H54 (cell line): ENCODE measurements at places on chromosomes 1 and 21.

- peak; percentile 20 for DNase-seq
These were observed 10.7 kb downstream of the PIGR start for GRCh38 chr1:206935491-206936067.

GRCh38 chr1:185603158-185603557, 131.0 kb upstream of the HMCN1 start:
- DNase-seq: no peak

- DNase-seq: no peak
These were observed 8.8 kb downstream of the NOL9 start for GRCh38 chr1:6545276-6546112.

- DNase-seq: no peak
These were observed 190.5 kb downstream of the GABPA start for GRCh38 chr21:25925064-25925800.

- no peak for DNase-seq
These were observed 46.8 kb downstream of the CHD5 start for GRCh38 chr1:6133146-6133895.

DNA sequence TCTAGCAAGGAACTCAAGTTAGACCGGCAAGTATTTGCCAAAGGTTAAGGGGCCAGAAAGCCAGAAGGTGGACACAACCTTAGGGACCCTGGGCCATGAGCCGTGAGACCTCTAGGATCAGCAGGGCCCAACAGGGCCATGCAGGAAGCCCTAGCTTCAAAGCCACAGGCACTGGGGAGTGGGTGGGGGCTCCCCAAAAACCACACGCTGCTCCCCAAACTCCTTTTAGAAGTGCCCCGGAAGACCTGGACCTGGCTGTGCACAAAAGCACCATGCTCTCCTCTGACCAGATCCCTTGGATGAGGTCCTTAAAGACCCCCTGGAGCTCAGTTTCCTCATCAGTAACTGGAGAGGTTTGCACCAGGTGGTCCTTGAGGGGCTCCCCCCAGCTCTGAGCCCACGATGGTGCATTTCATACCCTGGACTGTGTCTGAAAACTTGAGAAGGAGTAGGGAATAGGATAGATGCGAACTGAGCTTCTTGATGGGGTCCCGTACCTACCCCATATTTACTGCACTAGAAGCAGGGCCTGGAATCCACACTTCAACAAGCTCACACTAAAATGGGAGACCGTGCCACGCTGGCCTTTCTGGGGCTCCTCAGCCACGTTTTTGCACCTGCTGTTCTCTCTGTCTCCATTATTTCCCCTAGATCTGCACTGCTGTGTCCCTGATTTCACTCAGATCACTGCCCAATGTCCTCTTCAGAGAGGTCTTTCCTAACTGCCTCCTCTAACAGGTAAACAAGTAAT, 40.6 kb upstream of the LBR start:
- no peak for DNase-seq

- DNase-seq: no peak
These were observed at the start of gene OLFM3 for GRCh38 chr1:101996825-101997465. OLFM3 (minus strand) TSS chr1:101996926.

DNA sequence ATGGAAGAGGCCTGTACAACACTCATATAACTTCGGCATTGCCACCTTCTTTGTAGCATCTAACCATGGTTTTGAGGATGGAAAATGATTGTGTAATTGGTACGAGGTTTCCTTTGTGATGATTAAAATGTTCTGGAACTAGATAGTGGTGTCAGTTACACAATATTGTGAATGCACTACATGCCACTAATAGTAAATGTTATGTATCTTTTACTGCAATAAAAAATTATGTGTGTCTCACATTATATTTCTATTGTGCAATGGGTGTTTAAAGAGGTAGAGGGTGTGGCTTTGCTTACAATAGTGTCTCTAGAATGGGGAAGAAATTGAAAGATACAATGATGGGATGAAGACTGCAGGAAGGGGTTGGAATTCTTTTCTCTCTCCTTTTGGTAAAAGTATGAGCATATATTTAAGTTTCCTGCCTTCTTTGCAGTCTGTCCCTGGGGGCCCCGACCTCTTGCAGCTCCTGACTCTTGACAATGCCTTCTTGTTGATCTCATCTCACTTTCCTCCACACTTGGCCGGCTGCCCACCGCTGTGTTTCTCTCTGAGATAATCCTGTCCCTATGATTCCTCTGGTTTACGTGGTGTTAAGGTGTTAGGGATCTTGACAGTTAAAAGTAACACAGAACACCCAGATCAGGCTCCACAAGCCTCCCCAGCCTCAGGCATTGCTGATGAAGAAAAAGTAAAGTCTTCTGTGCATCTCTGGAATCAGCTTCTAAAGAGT, 39.3 kb downstream of the MTARC1 start:
- DNase-seq: no peak

DNA sequence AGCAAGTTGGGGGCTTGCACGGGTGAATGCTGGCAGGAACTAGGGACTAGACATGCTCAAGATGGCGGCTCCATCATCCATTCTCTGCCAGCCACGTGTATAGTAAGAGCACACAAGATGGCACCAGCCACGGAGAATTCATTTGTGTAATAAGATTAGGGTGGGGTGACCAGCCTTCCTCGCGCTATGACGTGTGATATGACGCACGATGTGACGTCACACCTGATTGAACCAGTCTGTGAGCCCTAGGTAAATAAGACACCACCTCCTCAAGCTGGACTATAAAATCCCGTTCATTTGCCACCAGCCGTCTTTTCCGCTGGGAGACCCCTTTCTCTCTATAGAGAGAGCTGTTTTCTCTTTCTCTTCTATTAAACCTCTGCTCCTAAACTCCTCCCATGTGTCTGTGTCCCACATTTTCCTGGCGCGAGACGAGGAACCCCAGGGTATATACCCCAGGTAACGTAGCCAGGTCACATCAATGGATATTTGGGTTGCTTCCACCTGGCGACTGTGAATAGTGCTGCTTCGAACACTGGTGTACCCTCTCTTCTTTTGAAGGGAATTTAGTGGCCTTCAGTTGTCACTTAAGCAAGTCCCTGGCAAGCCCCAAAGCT, 18.1 kb upstream of the COG2 start:
- no peak for DNase-seq

DNA sequence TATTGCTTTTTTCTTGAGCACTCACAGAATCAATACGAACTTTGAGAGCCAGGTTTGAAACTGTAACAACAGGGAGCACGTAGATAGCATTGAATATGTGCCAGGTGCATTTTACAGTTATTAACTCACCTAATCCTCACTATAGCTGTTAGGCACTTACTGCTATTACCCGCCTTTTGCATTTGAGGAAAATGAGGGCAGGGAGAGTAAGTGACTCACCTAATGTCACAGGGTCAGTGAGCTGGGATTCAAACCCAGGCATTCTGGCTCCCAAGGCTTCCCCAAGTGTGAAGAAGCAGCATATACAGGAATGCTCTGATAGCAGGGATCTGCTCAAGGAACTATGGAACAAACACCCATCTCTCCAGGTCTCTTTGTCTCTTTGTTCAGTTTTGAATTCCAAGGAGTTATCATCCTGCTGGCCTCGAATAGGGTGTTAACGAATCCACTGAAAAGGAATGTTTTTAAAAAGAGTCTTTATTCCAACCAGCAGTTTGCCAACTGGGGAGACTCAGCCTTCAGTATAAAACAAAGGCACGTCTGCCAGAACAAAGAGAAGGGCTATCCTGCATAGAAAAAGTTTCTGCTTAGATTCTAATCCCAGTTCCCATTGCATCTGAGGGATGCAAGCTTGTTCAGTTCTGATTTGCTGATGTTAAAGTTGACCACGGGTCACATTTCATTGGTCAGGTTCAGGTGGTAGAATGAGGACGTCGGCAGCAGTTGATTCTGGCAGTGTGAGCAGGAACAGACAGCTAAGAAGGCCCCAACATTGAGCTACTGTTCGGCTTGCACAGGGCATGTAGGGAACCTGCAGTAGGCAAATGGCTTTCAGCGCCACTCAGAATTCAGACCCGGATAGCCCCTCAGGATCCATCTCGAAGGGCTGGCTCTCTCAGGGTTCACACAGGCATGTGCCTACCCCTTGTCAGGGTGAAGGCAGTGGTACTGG, 22.1 kb downstream of the TRIM67 start:
- no peak for DNase-seq

DNA sequence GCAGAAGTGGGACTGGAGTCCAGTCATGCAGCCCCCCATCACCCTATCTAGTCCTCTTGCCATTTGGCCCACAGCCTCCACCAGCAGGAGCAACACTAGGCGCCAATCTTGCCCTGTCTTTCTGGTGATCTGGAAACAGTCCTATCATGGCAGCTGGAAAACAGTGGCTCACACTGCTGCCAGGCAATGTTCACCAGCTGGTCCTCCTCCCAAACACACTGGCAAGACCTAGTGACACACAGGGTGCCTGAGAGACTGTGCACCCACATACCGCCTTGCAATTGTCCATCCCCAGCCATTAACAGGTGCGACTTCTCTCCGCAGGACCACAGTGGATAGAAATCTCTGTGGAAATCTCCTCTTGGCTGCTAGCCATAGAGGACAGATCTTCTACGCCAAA, 105.5 kb downstream of the HIVEP3 start:
- no peak for DNase-seq

DNA sequence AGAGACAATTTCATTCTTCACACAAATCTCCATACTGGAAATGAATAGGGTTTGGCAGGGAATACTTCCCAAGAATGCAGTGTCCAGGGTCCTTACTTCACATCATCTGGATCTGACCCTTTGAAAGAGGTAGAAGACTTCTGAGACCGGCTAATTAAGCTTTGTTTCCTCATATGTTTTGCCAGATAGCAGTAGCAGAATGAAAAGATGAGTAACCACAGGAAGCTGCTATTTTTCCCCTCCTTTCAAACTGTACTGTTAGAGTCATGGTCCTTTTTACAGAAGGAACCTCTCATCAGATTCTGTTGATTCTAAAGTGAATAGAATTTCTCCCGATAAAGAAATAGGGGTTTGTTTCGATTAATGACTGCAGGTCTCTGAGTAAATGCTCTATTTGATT, 1.4 kb upstream of the OLFML3 start:
- DNase-seq: no peak
